ENCODE measurements at places on chromosomes 2 and 18.

DNA sequence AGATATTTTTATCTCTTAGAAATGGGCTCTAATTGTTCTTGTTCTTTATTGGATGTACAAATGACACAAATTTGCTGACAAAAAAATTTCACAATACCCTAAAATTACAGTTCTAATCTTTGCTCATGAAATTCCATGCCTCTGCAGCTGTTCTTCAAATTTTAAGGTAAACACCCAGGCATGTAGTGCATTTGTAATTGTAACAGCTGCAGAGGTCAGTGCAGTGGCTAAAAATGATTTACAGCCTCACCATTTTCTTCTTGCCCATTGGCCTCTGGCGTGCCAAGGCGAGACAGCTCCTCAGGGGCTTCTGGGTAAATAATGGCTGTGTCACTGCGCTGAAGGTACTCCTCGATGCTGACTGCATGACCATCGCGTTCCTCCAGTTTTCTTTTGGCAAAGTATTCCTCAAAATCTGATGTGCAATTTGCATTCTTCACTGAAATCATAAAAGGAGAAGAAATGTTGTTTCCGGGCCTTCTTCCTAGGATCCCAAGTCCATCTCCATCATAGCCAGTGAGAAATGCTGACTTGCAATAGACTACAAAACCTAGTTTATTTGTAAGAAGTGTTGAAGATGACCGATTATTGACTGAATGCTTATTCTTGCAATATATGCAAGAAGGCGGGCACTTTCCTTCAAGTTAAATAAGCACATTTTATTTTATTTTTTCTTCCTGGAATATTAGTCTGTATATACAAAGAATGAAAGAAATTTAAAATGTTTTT is 115.2 kb downstream of the ZEB2 start:
- no peak for DNase-seq

DNA sequence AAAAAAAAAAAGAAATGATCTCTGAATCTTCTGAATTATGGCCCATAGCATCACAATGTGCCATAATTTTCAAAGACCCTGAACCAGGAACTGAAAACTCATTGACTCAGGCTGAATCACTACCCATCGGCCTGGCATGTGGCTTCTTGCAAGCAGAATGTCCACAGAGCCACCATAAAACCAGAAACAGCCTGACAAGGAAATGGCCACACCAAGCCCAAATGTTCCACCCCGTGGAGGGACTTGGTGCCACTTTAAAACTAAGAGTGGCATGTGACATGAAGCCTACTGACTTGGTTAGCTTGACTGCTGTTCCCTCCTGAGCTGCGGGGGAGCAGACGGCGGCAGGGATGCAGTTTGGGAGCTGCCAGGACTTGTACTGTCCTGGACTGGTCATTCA is 71.2 kb upstream of the RBM44 start:
- DNase-seq = no peak

DNA sequence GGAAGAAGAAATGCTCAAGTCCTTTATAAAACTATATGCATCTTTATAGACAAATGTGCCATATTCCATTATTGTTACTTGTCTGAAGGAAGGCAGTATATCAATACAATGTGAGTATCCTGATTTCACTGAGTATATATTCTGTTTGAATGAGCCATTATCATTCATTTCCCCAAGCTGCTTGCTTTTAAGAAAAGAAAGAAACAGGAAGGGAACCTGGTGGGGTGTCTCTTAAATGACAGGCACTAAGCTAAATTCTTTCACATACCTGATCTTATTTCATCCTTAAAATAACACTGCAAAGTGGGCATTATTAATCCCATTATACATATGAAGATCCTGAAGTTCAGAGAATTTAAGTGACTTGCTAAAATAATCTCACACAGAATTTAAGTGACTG is 307.9 kb downstream of the SLC8A1 start:
- no peak for DNase-seq

DNA sequence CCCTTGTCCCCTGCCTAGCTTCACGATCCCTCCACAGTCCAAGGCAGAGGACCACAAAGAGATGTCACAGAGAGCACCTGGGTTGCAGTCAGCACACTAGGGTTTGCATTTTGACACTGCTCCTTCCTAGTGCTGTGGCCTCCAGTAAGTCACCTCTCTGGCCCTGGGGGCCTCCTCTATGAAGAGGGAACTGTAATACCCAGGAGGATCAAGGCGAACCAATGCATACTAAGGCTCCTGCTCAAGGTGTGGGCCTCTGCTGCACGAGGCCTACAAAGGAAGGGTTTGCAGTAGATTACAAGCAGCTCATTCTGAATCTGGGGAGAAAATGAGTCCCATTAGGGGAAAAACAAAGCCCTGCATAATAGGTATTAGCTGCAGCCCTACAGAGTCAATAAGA is 72.3 kb upstream of the FZD7 start:
- no peak for DNase-seq

DNA sequence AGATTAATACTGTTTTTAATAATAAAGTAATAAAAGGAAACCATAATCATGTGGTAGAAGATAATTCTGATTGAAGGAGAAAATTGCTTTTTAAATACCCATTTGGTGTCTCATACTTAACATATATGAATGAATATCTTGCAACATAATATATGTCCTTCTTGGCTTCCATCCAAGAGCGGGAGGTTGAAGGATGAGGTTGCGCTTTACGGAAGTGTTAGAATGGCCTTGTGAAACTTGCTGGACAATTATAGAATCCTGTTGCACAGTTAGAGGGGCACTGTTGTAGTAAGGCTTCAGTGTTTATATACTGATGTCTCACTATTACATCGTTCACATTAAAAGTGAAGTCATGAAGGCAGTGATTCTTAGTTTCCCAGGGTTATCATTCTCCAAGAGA is 9.4 kb downstream of the INSIG2 start:
- no peak for DNase-seq

DNA sequence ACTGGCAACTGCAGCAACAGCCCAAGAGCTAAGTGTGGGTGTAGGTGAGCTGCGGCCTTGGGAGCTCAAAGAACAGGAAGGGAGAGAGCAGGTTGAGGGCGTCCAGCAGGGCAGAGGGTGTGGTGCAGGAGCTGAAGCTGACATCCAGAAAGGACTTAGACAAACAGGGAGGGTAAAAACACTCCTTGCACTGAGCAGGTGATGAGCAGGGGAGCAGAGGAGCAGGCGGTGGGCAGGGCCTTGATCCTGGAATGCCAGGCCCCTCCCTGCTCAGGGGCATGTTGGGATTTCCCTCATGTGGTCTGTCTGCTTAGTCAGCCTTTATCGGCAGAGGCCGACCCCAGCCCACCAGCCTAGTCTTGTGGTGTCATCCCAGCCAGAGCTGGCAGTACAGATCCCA is 63.6 kb downstream of the VSNL1 start:
- DNase-seq = no peak

- no peak for DNase-seq
Measured at GRCh38 chr2:171235262-171235881, 74.7 kb upstream of the TLK1 start.

- DNase-seq = no peak
Measured at GRCh38 chr2:14423145-14423906, 209.2 kb upstream of the LRATD1 start.

DNA sequence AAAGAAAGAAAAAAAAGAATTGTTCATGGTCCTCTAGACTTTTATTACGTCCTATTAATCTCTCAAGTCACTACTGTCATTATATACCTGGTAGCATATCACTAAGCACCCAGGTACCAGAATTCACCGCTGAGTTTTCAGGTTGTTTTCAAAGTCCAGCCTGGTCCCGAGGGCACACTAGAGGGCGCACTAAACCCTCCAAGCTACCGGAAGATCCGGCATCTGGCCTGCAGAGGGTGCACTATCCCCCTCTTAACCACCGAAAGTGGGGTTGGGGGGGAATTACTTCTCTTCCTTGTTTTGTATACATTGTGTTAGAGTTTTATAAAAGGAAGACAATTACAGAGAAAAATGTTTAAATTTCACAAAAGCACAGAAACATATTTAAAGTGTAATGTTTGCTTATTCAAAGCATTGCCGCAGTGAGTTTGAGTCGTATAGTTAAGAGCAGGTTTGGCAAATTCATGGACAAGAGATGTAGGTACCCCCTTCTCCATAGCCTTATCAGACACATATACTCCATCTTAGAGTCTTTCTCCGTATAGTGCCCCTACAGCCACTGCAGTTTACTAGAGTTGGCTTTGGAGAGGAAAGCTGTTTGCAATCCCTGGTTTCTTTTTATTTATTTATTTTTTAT is 19.2 kb downstream of the MOGAT1 start:
- peak; percentile 50 for DNase-seq

GRCh38 chr2:119181791-119182445 is 23.4 kb upstream of the C1QL2 start:
- DNase-seq = no peak

GRCh38 chr2:46388881-46389280 is 90.5 kb upstream of the TMEM247 start:
- no peak for DNase-seq

- peak; percentile 80 for DNase-seq
Measured at GRCh38 chr2:188381614-188382013, 89.9 kb downstream of the GULP1 start.

DNA sequence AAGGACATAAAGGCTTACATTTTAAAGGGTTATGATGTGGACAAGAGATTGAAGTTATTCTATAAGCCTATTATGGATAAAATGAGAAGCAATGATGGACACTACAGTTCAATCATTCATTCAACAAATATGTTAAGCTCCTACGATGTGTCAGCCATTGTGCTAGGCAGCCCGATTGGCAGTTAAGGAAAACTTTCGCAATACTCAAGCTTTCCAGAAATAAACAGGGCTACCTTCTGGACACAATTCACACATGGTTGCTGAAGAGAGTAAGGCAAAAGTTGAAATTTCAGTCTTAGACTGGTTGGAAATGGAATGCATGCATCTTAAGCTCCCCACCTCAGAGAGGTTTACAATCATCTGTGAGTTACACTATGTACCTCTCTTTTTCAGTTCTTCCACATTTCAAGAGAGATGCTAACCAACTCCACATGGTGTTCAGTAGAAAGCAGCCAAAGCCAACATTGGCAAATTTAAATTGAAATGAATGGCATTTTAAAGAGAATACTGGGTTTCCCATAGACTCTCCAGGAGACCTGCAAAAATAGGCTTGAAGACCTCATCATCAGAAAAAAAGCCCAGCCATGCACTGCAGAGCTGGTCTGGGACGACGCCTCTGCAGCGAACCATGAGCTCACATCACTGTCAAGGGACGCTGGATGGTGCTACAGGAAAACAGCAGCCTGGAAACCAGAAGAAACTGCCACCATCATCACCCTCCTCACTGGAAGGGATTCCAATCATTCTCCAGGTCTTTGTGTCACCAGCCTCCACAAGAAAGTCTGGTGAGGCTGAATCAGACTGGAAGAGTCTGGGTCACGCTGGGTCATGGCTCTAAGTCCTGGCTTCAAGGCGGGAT is 276.3 kb downstream of the AFF3 start:
- DNase-seq = peak; percentile 68

- no peak for DNase-seq
Measured at GRCh38 chr2:37721201-37721560, 49.7 kb upstream of the CDC42EP3 start.

DNA sequence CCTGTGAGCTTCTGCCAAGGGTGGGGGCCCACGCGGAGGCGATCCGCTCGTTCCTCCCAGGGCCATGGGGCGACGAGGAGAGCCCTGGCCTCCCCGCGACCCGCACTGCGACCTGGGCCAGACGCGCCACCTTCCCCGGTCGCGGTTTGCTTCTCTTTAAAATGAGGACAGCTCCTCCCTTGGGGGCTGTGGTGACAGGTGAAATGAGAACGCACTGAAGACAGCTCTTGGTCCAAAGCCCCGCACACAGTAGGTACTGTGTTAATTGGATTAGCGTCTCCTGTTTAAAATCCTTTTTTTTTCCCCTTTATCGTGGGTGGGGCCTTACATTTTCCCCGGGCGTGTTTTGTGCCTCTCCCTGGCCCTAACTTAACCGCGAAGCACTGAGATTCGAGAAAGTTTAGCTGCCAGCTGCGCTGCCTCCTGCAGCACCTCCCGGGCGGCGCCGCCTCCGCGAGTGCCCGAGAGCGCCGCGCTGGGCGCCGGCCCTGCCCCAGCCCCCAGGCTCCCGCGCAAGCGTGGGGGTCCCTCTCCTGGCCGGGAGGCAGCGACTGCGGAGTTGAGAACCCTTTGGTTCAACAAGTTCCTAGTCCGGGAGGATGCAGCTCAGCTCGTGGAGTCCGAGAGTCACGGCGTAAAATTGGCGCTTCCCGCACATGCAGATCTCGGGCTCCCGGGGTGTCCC is 1.1 kb downstream of the HPCAL1 start:
- DNase-seq = no peak

DNA sequence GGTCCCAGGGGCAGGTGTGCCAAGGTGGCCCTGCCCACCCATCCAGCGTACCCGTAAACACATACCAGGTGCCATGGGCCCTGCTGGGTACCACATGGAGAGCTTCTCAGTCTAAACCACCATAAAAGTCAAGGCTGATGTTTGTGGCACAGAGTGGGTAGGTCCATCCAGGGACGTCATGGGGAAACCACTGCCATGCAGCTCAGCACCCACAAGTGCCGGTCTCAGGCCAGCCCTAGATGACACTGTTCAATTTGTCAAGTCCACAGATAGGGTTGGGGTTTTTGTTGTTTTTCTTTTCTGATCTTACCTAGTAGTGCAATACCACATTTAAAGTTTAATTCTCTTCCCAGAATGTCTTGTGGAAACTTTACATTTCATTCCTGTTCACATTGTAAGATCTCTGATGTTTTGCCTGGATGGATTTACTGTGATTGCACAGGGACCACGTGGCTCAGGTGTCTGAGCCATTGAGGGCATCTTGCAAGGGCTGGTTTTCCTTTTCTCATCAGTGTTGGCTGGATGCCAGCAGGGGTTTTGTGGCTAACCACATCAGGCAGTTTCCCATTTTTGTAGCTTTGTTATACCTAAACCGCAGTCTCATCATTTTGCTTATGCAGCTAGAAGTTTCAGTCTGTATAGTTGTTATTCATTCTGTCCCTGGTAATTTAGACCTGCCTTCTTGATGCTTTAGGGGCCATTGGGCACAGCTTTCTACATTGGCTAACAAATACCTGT is 64.7 kb downstream of the STK25 start:
- peak; percentile 80 for DNase-seq

GRCh38 chr2:173441222-173441621 is 86.5 kb downstream of the CDCA7 start:
- peak; percentile 34 for DNase-seq

- peak; percentile 54 for DNase-seq
Measured at GRCh38 chr2:174761837-174762236, 2.4 kb downstream of the CHRNA1 start.

DNA sequence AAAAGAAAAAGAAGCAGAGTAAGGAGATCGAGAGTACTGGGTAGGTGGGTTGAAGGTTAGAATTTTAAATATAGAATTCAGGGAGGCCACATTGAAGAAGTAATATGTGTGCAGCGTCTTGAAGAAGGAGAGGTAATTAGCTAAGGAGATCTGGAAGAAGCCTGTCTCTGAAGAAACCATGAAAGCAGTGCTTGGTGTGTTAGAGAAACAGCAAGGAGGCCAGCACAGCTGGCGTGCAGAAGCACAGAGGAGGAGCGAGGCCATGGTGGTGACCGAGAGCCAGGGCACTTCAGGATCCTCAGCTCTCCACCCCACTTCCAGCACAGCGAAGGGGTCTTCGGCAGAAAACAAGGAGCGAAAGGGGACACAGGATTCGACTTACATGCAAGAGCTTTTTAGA is 305.8 kb downstream of the STK39 start:
- no peak for DNase-seq
